ENCODE measurements at places on chromosomes 2 and 18.
A peak's percentile ranks its signal among the peaks of the same experiment; 100 is the strongest.

DNA sequence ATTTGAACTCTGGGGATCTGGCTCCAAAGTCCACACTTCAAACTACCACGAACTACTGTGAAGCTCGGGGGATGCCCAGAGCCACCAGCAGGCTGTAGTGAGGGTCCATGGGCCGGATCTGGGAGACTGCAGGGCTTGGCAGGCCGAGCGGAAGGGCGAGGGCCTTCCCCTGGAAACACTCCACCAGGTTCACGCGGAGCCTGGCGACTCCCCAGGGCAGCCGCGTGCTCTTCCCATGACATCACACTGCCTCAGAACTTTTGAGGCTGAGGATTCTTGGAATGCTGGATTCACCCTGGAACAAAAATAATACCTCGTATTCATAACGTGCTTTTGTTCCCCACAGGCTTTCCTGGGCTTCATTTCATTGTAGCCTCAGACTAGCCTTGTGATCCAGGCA is 201.0 kb downstream of the SMAD7 start:
- no peak for DNase-seq

DNA sequence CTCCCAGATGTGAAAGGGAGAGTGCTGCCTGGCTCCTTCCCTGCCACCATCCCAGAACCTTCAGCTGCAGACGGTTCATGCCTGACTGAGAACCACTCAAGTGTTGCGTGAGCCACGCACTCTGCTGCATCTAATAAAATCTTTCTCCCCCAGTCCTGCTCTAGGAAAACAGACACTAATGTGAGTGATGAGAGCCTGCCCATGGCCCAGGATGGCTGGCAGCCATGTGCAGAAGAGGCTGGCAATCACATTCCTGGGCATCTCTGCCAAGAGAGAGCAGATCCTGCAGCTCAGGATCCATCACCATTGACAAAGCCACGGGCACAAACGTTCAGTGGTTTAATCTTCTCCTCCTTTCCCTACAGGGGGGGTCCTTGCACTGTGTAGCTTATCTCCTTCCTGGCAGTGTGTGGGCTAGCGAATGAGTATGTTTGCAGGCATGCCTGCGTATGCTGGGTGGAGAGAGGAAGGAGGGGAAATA is 477.5 kb downstream of the SLC4A3 start:
- no peak for DNase-seq

DNA sequence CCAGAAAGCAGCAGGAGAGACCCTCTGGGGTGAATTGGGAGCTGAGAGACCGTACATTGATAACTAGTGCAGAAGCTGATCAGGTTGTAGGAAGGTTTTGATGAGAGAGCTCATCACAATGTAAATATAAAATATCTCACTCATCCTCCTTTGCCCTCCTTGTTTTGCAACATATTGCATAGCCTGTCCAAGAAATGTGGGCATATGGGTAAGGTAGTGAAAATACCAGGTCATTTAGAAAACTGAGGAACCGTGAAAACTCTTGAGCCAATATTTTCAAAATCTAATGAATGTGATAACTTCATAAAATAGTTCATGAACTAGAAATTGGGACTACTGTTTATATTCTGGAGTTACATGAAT is 31.4 kb downstream of the C18orf54 start:
- no peak for DNase-seq

DNA sequence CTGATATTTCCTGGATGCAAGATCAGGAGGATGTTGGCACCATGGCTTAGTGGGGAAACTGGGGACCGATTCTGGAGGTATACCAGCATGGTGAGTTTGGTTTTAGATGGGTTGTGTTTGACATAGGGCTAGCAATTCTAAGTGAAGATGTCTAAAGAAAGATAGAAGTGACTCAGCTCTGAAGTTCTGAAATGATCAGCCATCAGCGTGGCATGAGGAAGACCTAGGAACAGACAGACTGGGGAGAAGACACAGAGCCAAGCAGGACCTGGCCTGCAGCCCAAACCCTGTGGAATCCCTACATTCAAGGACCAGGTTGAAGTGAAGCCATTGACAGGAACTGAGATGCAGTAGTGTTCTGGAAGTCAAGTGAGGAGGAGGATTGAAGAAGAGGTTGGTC is 39.8 kb downstream of the HRH4 start:
- no peak for DNase-seq

DNA sequence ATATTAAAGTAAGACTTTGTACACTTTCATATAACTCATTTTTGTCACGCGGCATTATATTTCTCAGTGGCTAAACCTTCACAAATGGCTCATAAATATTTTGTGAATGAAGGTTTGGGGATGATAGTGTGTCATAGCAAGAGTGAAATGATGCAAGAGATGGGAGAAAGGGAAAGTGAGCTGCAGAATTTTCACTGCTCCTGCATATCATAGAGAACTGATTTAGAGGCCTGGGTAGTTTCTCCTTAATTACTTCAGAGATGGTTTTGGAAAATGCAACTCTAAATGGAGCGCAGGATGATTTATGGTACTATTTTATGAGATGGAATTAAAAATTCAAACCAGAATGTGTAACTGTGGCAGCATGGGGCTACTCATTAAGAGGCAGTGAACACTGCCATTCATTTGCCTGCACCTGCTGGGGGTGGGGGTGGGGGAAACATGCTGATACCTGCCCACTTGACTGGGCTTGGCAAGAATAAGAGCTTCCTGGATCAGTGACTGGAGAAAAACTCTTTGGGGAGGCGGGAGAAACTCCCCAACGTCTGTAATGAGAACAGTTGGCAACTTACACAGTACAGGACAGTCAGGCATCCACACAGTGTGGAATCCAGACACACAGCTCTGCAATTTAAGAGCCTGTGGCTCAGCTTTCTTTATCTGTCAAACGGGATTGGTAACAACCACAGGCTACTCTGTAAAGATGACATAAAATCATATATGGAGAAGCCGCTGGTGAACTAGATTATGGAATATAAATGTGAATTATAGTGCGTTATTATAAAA is 941.9 kb downstream of the SLC4A3 start:
- DNase-seq = peak; percentile 7

DNA sequence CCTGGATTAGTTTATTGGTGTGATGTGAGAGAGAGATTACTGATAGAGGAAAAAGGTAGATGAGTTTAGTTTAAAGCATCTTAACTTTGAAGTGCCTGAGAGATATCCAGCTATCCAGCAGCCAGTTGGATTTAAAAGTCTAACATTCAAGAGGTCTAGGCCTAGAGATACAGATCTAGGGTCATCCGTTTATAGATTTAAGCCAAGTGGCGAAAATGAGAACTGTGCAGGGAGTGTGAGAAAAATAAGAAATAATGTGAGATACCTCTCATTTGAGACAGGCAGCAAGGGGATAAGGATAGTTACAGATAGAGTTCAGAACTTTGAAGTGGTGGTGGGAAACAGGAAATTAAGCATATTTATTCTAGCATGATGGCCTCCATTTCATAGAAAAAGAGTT is 5.3 kb upstream of the ORC2 start:
- DNase-seq = no peak

DNA sequence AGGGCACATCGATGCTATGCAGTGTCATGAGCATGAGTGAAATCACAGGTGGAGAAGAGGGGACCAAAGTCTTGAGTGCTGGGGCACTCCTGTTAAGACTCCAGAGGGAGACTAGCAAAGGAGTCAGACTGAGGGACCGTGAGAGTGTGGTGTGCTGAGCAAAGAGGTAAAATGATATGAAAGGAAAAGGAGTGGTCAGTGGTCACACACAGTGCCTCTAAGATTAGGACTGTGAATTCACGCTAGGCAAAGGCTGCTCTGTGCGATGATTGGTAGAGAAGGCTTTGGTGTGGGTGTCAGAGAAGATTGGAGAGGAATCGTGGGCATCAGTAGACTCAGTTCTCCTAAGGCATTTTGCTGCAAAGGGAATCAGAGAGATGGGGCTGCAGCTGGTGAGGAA is 12.8 kb downstream of the SOCS6 start:
- no peak for DNase-seq

DNA sequence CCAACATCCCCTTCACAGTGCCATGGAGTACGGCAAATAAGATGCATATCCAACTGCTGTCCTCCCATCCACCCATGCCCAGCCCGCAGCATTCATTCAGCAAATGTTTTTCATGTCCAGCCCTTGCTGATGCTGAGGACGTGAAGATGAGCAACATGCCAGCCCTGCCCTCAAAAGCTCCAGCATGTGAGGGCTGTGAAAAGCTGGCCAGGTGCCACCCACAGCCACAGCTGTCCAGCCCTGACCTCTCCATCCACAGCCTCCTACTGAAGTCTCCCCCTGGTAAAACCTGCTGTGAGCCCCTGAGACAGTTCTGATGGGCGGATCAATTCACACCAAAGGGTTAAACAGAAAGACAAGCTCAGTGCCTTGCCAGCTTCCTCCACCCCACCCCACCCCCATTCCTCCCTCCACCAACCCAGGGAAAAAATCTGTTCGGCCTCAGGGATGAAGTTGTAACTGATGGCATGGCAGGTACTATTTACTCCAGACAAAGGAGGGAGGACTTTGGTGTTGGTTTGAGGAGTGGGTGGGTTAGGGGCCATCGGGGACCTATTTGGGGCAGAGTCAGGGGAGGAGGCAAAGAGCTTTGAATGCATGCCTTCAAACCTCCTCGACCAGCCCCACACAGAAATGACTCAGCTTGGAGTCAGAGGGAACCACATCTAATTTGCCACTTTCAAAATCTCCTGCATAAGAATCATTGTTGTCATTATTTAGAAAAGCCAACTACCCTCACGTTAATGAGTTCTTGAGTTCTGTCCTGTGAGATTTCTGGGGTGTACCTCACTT is 4.3 kb downstream of the ZBTB7C start:
- DNase-seq = no peak

DNA sequence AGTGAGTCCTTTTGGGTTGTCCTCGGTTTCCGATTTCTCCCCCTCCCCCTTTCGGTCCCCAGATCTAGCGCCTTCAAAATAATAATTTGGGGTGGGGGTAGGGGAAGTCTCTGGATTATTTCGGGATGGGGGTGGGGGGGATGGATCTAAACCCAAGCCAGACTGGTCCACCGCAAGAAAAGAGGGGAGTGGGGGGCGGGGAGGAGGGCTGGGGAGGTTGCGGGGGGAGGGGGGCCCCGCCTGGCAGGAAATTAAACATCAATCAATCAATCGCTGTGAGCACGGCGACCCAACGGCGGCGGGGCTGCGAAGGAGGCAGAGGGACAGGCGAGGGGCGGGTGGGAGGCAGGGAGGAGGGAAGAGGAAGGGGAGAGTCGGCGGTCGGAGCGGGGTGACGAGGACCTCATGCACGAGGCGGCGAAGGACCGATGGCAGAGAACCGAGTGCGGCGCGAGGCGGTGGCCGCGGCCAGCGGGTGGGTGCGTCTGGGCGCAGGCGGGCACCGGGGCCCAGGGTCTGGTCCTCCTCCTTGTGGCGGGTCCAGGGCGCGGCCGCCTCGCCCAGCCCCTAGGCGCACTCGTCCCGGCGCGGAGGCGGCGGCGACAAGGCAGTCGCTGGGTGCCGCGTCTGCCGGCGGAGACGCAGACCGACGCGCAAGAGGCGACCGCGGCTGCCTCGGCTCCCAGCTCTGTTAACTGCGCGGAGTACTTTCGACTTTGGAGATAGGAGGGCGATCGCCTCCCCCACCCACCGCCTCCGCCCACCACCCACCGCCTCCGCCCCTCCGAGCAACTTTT is 468 bp upstream of the SATB2 start:
- no peak for DNase-seq

- no peak for DNase-seq
Observed at GRCh38 chr18:76452357-76452756, 42.7 kb downstream of the ZNF516 start.

DNA sequence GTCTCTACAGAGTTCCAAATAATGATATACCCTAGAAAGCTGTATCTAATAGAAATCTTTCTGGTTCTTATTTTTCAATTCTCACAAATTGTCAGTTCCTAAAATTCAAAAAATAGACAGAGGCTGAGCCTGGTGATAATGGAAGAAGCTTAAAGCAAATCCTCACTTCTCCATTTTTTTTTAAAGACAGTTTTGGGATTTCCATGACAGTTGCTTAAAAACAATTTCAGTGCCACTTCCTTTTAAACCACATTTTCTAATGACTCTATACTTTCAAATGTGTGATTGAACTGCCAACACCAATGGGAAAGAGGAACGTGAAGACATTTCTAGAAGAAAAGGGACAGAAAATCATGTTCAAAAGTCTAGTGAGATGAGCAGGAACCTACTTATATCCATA is 4.0 kb downstream of the GKN2 start:
- DNase-seq = no peak

DNA sequence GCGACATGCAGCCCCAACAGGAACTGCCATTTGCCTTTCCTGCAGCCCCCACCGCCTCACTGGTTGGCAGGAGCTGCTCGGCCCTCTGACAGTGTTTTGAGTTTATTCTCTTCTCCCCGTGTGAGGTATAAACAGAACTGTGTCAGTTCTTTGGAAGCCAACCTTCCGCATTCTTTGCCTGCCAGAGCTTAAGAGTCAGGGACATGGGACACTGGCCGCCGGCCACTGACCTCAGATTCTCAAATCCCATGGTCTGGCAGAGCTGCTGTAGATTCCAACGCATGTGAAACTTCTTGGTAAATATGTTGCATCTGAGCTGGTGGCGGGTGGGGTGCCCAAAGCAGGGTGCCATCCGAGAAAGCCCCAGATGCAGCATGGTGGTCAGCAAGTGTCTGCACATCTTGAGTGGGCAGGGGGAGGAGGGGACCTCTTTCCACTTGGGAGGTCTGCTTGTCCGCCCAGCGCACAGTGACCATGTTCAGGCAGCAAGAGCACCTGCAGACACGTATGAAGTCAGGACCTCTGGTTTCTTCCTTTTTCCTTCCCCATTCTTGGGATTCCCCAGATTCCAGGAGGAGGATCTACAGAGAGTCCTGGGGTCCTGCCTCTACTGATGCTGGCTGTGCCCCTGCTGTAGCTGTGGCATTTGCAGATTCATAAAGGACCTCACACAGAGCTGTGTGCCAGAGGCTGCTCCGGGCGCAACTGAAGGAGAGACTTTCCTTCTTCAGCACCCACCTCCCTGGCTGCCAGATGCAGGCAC is 23.8 kb downstream of the ASB18 start:
- DNase-seq = no peak

GRCh38 chr2:170905864-170906263 is 23.2 kb upstream of the GORASP2 start:
- DNase-seq = no peak

- DNase-seq = no peak
Observed at GRCh38 chr2:43488737-43489136, 107.1 kb downstream of the THADA start.

DNA sequence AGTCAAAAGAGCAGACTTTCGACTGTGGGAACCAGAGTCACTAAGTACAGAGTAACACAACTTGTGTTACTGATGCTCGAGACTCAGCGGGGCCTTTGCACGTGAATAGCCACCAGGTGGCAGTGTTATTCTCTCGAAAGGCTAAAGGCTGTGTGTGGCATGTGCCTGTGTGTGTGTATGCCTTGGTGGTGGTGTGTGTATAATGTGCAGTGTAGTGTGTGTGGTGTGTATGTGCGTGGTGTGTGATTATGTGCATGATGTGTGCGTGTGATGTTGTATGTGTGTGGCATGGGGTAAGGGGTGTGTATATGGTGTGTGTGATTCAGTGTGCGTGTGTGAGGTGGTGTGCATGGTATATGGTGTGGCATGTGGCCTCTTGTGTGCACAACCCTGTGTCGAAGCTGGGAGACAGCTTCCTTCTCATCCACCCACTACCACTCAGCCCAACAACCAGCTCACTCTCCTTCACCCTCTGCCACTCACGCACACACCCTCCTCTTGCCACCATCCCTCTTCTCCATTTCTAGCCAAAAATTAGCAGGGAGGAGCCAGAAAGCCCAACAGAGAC is 83.0 kb upstream of the ZNF532 start:
- DNase-seq = peak; percentile 77
